ENCODE measurements at places on chromosomes 2 and 18.

DNA sequence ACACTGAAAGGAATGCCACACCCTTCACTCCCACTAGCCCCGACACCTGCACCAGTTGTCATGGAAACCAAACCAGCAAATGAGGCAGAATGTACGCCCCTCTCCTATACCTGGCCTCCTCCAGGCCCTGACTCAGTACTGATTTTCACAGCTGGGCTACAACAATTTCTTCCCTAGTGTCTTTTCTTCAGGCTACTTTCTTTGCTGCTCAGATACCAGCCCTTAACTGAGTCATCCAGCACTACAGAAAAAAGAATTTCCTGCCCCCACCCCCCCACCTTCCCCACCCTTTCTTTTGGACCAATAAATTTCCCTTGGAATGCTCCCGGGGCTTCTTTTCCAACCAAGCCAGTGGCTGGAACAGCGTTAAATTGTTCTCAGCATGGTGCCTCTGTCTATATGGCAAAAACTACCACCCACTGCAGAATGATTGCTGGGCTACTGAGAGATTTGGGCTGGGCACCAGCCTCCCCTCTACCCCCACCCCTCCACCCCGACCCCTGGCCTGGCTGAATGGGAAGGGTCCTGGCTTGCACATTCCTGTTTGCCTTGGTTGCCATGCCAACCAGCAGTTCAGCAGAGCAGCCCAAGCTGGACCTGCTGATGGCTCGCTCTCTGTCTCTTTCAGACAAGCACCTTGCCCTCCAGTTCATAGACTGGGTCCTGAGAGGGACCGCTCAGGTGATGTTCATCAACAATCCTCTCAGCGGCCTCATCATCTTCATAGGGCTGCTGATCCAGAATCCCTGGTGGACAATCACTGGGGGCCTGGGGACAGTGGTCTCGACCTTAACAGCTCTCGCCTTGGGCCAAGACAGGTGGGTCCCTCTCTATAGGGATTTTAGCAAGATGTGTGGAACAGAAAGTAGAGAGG is 11.3 kb downstream of the SLC14A2 start:
- peak; percentile 54 for DNase-seq

DNA sequence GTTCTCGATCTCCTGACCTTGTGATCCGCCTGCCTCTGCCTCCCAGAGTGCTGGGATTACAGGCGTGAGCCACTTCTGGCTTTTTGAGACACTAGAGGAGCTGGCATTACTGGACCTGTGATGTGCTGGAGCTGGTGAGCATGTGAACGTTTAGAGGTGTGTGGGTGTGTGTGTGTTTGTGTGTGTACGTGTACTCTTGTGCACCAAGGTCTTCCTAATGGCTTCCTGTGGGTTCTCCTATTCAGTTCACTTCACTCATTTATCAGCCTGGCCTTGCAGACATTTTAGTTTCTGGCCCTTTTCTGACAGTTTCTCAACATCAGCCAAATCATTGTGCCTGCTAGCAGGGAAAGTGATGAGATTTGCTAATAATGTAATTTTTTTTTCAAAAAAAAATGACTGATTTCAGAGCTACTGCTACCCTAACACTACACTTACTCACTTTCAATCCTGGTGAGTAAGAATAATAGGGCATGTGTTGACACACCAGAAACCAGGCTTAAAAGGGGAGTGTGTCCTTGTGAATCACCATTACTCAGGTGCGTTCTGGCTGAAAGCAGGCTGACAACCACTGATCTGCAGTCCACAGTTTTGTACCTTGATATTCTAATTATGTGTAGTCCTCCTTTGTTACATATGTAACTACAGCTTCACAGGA is 41.0 kb upstream of the ACTR3 start:
- DNase-seq: no peak

DNA sequence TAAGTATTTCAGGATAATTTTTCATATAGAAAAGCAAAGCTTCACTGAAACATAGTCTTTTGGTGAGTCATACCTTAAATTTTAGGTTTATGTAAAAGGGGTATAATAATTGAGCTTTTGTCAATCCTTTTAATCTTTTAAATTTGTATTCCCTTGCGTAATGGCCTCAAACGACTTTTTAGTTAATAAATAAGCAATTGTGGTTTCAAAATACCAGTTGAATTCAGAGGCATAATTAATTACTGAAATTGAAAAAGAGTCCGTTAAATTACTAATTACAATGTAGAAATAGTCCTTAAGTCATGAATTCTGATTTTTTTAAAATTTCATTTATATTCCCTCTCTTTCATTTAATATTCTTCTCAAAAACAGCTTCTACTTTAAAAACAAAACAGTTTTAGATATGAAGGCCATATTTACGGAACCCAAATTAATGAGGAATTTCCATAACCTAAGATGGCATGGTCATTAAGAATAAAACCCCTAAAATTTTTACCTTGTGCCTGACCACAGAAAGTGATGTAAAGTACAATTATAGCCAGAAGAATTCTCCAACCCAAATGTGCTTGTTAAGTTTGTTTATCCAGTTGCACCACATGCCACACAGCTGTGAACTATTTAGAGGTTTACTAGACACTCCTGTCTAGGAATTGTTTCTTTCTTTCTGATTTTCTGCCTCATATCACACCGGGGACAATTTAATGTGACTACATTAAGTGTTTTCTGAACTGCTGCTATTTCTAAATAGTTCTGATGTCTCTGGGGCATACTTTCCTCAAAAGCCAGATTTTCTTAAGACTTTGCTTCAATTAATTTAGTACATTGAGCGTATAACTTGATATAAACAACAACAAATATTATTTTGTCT is 60.7 kb upstream of the ITGA4 start:
- peak; percentile 44 for DNase-seq

DNA sequence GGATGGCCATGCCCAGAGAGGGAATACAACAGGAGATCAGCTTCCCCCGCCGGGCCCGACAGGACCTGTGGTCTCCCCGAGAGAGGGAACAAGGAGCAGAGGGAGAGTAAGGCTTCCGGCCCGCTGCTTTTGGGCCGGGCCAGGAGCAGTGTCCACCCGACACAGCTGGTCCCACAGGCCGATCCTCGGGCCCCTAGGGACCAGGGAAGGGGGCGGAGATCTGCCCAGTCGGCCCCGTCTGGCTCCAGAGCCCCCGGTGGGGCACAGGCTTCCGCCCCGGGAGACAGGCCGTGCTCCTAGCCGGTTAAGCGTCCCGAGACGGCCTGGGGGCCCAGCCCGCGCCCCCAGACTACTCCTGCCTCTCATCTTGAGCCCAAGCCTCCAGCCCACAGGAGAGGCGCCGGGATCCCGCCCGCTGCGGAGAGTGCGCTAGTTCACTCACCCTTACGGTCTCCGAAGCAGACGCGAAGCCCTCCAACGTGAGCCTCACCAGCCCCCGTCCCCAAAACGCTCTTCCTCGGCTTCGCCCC is at the start of gene MCFD2:
Gene MCFD2 (minus strand): TSS at position 526 of the 530 bp plus-strand sequence. CDS start 6,635 bp downstream, outside the sequence.
- DNase-seq: no peak

DNA sequence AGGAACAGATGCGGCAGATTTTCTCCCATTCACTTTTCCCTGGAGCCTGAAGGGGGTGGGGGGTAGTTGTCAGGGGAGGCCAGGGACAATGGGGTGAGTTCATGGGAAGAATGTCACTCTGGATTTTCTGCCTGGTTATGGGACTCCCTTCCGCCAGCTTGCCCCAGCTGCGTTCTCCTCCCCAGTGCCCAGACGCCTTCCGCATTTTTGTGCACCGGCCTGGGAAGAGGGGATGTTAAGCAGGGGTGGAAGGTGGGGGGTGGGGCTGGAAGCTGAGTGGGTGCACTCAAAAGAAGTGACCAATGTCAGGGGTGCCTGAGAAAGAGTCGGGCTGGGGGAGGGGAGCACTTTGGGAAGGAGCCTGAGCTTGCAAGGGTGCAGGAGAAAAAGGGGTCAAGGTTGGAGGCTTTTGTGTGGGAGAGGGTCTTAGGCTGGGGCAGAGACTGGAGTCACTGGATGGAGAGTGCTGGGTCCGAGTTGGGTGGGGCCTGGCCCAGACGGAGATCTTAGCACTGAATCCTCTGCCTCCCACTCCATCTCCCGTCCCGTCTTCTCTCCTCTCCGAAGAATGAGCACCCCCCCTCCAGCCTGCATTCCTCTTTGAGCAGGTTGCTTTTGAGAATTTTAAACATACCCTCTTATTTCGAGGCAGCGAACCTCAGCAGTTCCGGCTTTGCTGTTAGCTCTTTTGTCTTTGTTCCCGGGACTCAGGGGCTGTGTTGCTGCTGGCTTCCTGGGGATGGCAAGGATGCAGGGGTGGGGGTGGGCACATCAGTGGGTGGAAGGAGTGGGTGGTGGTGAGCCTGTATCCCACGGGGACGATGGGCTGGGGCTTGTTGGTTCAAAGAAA is 2.7 kb downstream of the IGFBP2 start:
- no peak for DNase-seq

GRCh38 chr2:100470898-100471514 is 724 bp downstream of the NMS start:
- no peak for DNase-seq

DNA sequence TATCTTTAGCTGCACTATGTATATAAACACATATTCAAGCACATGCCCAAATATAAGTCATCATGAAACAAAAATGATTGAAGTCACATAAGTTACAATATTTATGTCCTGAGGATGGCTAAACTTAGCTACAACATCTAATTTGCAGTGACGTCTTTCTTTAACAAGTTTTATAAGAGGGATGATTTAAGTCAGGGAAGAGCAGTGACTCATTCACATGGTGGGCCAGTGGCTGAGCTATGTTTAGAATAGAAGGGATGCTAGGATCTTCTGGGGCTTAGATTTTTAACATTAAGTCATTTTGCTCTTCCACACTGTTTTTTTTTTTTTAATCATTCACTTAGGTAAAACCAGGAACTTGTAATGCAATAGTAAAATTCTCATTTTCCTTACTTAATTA is 22.3 kb downstream of the ADCYAP1 start:
- DNase-seq: no peak
